Type B pancreatic cell (in vitro differentiated cells): ENCODE measurements at places on chromosomes 6 and 20. TPM values are rescaled to one million over a fixed set of nuclear protein-coding genes. Genes with fewer than 3 reads are reported as not detected.

GRCh38 chr20:21357844-21358243 lies 39.5 kb downstream of the NKX2-4 start:
- no peak for DNase-seq

DNA sequence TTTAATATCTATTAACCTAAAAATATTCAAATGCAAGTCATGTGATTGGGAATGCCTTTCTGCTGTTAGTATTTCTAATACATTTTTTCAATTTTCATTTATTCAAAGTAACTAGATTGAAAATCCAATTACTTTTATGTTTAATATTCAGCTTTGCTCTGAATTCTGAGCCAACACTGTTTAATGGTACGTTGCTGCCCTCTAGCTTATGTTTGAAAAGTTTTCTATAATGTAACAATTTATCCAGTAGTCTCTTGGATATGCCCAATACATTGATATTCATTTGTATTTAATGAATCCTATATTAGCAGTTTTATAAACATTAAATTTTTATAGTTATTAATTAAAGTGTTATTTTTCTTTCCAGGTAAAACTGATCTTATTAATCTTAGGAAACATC lies 47.4 kb downstream of the LGSN start:
- DNase-seq, result no peak

- no peak for DNase-seq
These were observed 15.2 kb upstream of the PHACTR3 start for GRCh38 chr20:59589086-59589684.

DNA sequence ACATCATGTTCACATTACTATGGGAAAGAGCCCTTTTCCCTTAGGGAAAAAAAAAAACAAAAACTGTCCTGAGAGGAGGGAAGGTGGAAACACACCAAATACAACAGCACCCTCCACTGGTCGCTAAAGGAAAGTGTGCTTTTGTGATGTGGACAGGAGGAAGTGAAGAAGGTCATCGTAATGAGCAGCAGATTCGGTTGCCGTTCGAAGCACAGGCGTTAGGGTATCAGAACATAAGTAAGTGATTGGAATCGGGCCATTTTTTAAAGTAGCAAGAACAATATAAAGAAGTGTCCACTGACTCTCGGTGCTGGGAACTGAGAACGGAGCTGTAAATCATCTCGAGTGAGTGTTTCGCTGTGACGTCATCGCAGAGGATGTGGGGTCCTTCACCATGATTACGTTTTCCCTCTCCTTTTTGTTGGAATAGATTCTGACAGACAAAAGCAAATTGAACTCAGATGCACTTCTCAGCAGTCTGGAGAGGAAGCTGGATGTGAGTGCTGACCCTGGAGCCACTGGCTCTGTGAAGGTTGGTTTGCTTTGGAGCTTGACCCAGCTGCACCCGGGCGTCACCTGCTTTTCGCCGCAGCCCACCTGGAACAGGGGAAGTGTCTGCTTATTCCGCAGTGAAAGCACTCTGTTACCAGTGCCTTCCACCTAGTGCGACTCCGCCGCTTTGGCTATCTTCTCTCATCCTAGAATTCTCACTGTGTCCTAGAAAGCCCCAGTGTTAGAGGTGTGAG lies 203.6 kb upstream of the GMDS start:
- DNase-seq, result no peak

DCDC2 gene
- total RNA-seq, result 5.5 and 8.7 TPM in 2 replicates

PLA2G7 gene
- 0.71 and 1.2 TPM in 2 replicates for total RNA-seq

DNA sequence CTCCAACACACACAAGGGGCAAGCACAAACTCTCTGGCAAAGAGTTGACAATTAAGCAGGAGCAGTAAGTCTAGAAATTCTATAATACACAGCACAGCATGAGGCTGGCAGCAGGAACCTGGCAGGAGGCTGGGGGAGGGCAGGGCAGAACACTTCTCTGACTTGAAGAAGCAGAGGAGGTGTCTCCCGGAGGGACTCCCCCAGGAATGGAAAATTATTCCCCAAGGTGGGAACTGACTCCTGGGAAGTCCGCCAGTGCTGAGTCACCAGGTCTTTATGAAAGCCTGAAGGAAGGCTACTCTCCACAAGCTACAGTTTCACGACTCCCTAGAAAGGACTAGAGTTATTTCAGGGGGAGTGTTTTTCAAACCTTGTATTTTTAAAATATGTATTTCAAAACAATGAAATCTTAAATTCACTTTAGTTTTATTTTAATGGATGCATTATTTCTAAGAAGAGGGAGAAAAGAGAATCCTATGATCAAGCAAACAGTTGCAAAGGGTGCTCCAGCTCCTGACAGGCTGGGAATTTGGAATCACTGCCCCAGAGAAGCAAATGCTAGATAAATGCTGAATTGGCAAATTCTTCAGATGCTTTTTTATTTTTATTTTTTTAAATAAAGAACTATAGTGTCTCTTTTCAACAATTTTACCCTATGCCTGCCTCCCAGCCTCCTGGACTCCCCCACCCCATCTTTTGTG lies 192.8 kb downstream of the LY86 start:
- no peak for DNase-seq

- DNase-seq, result no peak
These were observed 74.2 kb upstream of the BMP2 start for GRCh38 chr20:6693178-6693807.

DNA sequence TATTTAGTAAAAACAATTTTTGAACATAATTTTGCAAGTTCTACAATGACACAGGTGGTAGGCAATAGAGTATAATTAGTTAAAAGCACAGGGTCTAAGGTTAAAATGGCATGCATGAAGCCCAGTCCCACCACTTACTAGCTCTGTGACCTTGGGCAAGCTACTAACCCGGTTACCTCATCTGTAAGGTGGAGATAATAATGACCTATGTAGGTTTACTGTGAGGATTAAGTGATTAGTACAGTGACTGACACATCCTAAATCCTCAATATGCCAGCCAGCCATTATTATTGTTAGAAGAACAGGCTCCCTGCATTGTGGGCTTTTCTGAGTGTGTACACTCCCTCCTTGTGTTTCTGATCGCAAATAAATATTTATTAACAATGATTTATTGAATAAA lies 26.2 kb downstream of the ATXN1 start:
- DNase-seq, result no peak

C20orf202 gene
- total RNA-seq, result 0.24 and 0.33 TPM in 2 replicates

DNA sequence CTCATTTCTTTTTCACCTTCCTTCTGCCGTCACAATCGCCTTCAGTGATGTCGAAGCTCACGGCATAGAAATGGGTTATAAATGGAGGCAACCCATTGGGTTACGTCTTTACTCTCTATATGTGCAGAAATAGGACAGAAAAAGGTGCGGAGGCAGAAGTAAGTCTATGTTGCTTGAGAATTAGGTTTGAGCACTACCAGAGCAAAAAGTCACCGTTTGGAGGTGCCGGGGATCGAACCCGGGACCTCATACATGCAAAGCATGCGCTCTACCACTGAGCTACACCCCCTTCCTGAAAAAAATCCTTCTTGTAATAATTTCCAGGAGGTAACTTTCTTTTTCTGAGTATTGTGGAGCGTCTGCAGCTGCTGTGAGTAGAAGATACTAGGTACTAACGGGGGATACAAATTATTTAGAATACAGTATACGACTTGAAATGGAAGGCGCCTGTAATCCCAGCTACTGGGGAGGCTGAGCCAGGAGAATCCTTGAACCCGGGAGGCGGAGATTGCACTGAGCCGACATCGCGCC lies 134.2 kb downstream of the TRIM27 start:
- no peak for DNase-seq

HEY2 gene
- 10.0 and 11.3 TPM in 2 replicates for total RNA-seq

DNA sequence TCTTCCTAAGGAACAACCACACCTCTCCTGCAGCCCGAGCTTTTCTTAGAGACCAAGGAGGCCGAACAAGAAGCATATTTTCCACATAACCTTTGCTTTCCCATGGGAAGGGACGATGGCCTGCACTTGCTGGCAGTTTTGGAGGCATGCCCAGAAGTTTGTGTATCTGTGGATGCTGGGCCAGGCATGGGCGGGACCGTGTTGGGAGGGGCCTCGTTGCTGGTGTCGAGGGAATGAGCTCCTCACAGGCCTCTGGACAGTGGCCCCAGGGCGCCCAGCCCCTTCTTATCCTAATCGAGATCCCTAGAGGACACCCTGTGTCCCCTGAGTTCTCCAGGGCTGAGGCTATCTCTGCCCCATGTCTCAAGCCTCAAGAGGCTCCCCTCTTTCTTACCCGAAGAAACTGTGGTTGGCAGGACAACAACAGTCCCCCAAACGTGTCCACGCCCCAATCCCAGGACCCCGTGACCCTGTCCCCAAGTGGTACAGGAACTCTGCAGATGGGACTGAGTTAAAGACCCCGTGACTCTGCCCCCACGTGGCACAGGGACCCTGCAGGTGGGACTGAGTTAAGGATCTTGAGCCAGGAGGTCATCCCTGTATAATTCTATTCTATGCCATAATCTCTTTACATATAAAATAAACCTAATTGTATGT lies 99.5 kb upstream of the BHLHE23 start:
- DNase-seq, result no peak

GRCh38 chr6:78854546-78854945 lies 12.8 kb upstream of the IRAK1BP1 start:
- DNase-seq, result no peak

DNA sequence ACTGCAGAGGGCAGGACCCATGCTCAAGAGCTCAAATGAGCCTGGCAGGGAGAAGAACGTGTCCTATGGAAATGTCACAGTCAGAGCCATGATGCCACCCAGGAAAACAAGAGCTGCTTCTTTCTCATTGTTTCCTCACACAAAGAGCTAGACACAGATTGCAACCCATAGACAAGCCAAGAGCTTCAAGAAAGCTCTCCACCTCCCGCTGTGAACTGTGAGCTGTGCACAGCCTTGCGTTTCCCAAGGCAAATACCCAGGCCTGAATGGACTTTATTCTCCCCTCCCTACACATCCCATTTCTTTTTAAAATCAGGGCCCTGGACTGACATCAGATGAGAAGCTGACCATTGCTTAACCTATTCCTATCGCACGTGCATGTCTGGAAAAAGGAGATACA lies 388.8 kb downstream of the RNGTT start:
- DNase-seq, result no peak

LTB gene
- 0.34 and 1.0 TPM in 2 replicates for total RNA-seq

DNA sequence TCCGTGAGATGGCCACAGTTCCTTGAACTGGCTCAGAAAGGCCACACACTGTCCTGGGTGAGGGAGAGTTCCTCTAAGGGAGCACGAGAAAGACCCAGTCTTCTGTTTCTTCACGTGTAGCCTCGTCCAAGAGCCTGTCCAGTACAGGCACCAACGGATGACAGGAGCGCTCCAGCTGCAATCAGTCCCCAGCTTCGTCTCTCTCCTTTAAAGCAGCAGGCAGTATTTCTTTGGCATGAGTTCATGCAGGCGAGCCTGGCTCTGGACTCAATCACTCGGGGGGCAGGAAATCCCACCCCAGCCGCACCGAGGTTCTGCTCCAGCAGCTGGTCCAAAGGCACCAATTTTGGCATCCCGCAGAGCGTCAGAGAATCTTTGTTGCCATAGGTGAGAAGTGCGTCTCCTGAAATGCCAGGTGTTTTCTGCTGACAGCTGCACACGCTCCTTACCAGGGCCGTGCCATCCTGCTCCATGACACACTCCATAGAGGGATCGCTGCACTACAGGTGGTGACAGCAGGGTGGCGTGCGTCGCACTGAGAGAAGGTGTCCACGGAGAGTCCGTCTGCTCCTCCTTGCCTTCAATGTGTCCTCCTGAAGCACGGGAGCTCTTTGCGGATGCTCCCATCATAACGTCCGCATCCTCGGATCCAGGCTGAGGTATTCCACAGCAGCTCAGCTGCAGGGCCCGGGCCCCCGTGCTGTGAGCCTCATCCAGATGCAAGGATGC lies 59.6 kb upstream of the AFDN start:
- no peak for DNase-seq

TFAP2A gene
- total RNA-seq, result 66.6 and 143 TPM in 2 replicates
